ENCODE measurements at places on chromosomes 7 and 10.

GRCh38 chr10:20256969-20257368 lies 440.7 kb downstream of the PLXDC2 start:
- DNase-seq = no peak

- no peak for DNase-seq
These were observed 45.5 kb downstream of the AOC1 start for GRCh38 chr7:150897502-150898474.

GRCh38 chr7:74272305-74273038 lies 16.7 kb upstream of the CLIP2 start:
- DNase-seq = peak; percentile 96

DNA sequence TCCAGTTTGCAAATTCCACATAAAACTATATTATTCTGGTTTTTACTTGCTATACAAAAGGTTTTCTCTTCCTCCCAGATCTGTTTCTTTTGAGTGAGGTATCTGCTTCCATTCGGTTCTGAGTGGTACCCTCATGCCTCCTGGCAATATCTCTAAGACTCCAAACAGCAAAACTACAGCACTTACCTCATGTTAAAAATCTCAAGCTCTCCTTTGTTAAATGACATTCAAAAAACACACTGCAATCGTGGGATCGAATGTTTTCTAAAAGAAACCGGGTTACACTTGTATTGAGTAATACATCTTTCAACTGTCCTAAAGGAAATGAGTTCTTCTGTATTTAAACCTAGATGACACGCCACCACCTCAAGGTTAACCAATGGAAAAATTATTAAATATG lies 11.1 kb downstream of the YWHAG start:
- no peak for DNase-seq

- DNase-seq = no peak
These were observed 305.1 kb downstream of the DNAJB6 start for GRCh38 chr7:157641866-157642265.

DNA sequence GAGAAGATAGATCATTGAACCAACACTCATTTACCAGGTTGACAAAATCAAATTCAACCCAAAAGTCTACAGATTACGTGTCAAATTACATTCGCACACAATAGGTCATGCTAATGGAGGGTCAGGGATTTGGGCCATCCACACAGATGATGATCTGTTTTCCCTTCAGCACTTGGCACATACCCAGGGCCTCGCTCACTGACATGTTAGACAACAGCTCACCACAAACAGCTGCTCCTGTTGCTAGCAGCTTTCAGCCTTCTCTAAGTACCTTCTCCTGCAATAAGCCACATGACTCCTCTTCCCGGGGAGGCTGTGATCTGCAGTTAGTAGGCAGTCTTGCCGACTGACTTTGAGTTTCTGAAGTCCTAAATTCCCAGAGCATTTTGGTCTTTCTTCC lies 18.4 kb downstream of the NKX2-3 start:
- peak; percentile 98 for DNase-seq

- DNase-seq = no peak
These were observed 187.6 kb upstream of the SHH start for GRCh38 chr7:155999631-156000489.

- DNase-seq = no peak
These were observed 27.8 kb upstream of the DOCK1 start for GRCh38 chr10:126877390-126877789.

GRCh38 chr7:43018446-43018845 lies 86.3 kb downstream of the MRPL32 start:
- no peak for DNase-seq

GRCh38 chr7:113790025-113790424 lies 128.8 kb downstream of the PPP1R3A start:
- peak; percentile 80 for DNase-seq

DNA sequence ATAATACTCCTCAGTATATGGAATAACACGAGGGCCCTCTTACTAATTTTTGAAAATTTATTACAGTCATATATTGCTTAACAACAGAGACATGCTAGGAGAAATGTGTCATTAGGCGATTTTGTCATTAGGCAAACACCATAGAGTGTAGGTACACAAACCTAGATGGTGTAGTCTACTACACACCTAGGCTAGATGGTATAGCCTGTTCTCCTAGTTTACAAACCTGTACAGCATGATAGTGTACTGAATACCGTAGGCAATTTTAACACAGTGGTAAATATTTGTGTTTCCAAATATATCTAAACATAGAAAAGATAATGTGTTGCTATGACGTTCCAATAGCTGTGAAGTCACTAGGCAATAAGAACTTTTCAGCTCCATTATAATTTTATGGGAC lies 12.8 kb downstream of the OR2F1 start:
- no peak for DNase-seq

- no peak for DNase-seq
These were observed 168.9 kb downstream of the KCND2 start for GRCh38 chr7:120441850-120442249.

GRCh38 chr7:115638853-115639252 lies 391.7 kb downstream of the TFEC start:
- no peak for DNase-seq

- DNase-seq = no peak
These were observed 152.5 kb upstream of the ZMIZ1 start for GRCh38 chr10:78916227-78916626.

- peak; percentile 40 for DNase-seq
These were observed 47.6 kb downstream of the STEAP1B start for GRCh38 chr7:22452142-22452959.

- peak; percentile 35 for DNase-seq
These were observed 57.8 kb downstream of the MICU1 start for GRCh38 chr10:72567889-72568640.

GRCh38 chr10:79269443-79269842 lies 77.8 kb upstream of the PPIF start:
- no peak for DNase-seq

DNA sequence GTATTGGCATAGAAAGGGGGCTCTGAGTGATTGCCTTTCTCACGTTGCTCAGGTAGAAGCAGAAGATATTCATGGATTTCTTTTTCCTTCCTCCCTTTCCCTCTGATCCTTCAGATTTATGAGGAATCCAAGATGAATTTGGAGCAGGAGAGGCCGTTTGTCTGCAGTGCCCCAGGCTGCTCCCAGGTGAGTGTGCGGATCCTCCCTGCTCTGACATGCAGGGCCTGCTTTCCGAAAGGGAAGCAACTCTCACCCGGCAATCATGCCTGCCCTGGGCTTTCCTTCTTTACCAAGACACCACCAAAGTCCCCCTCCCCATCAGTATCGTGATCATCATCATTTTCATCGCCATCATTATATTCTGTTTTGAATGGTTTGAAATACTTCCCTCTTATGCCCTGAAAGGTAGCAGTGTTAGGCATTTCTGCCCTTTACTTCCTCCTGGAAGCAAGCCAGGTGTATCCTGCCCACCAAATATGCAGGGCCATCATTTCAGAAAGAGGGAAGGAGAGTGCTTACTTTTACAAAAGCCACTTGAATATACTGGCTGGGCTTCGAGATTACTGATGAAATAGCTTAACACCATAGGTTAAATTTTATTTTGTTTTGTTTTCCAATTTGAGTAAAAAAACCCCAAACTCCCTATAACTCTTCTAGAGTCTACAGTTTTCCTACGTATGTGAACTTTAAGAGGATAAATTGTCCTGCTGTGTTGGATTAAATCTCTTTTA lies 75.9 kb downstream of the CREB5 start:
- DNase-seq = no peak

GRCh38 chr7:23715099-23715498 lies 5.1 kb downstream of the STK31 start:
- peak; percentile 5 for DNase-seq

DNA sequence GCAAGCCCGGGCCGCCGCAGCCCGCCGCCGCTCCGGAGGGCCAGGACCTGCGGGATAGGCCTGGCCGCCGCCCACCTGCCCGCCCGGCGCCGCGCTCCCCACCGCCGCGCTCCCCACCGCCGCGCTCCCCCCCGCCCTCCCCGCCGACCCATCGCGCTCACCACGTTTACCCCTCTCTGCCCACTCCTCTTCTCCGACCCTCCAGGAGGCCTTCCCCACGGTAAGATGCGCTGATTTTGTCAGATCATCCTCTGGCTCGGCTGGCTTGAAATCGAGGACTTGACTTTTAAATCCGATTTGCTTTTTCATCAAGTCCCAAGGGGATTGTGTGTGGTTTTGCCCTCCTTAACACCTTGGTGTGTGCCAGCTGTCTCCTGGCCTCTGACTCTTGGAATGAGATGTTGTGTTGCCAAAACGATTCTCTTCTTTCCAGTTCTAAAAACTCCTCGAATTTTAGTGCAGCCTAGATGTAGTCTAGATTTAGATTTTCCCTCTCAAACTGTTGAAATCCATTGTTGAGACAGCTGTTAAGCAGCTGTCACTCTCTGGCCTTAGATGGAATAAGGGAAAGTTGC lies 738 bp downstream of the POM121 start:
- DNase-seq = peak; percentile 87

GRCh38 chr10:1377740-1378397 lies 321.7 kb downstream of the WDR37 start:
- no peak for DNase-seq

DNA sequence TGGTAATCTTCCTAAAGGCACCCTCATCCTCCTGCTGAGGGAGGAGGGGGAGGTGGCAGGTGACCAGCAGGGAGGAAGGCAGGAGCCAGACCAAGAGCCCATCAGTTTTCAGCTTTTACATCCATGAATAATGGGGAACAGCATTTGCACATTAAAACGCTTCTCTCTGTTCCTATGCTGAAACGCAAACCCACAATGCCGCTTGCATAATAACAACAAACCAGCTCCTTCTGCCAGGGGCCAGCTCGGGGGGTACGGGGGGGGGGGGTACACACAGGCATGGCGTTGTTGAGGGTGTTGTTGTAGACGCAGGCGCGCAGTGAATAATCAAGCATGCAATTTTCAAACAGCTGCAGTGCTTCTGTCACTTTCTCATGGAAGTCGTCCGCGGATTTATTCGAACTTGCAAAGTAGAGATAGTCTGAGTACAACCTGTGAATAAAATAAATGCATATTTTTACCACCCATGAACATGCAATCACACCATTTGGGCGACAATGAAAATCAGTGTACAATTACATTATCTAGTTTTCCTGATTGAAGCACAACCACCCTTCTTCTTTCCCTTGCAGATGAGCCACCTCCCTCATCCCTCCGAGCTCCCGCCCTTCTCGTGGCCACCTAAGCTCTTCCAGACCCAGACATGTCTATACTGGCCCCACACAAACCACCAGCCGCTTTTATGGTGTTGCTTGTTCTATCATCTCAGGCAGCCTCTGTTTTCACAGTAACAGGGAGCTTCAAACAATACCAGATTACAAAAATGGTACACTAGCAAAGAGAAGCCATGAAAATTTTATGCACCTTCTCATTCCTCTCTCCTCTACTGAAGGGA lies 72.2 kb downstream of the CHST15 start:
- no peak for DNase-seq

- peak; percentile 12 for DNase-seq
These were observed at the start of gene WNT2 for GRCh38 chr7:117322741-117323304. WNT2 (minus strand) TSS chr7:117323058; CDS start chr7:117322989, 69 bp downstream.

DNA sequence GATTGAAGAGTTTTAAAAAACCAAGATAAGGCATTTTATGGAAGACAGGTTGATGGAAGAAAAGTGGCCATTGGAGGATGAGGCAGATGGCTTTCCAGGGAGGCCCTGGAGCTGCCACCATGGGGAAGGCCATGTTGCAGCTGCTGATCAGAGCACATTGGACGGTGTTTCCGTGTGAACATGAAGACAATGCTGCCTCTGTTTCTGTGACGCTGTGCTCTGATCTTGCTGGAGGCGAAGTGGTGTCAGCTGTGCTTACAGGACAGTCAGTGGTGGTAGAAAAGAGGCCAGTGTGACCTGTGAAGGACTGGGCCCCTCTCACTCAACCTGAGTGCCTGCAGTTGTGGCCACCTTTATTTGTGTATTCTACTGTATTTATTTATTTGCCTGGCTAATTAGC lies 132.9 kb downstream of the FAM204A start:
- no peak for DNase-seq

GRCh38 chr7:151710646-151711434 lies 166.1 kb downstream of the PRKAG2 start:
- no peak for DNase-seq

- peak; percentile 87 for DNase-seq
These were observed 149.5 kb upstream of the SVIL start for GRCh38 chr10:29784175-29784773.

DNA sequence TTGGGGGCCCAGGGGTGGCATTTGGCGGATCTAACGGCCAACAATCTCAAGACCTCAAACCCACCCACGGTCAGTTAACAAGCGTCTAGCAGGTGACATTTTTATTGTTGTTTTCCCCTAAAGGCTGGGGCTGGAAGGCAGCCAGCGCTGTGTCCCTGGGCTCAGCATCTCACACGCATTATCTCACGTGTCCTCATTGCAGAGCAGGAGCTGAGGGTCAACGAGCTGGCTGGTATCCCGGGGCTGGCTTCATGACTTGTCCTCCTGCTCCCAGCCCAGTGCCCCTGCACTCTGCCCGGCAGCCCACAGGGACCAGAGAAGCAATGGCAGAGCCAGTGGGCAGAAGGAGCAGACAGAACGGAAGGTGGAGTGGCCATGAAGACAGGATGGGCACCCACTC lies 54.4 kb upstream of the TMEM273 start:
- DNase-seq = no peak

GRCh38 chr7:157539521-157539920 lies 202.7 kb downstream of the DNAJB6 start:
- no peak for DNase-seq

DNA sequence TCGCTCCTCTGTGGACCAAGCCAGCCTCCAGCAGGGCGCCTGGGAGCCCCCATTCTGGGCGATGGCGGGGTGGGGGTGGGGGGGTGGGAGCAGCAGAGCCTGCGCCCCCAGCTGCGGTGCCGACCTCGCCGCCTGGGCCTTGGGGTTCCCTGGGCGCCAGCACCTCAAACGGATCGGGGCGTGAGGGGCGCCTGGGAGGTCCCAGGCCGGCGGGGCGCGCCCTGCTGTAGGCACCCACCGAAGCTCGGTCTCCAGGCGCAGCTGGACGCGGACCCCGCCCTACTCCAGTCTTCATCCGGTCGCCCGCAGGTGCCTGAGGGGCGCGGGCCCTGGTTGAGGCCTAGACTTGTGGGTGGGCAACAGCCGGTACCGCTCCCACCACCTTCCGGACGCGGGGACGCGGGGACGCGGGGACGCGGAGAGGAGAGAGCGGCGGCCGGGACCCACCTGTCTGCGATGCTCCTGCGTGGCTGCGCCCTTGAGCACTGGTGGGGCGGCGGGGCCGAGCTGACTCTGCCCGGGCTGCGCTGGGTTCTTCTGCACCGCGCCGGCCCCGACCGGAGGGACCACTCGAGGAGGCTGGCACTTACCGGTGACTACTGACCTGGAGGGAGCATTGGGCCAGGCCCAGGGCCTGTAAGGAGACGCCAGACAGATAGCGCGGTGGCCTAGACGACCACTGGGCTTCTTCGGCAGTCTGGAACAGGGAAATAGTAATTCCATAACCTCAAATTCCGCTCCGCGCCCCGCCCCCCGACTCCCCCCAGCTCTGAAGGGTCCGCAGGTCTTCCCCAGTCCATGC lies 5.5 kb upstream of the KCP start:
- no peak for DNase-seq

GRCh38 chr7:84187813-84188510 lies 6.6 kb downstream of the SEMA3A start:
- DNase-seq = no peak

DNA sequence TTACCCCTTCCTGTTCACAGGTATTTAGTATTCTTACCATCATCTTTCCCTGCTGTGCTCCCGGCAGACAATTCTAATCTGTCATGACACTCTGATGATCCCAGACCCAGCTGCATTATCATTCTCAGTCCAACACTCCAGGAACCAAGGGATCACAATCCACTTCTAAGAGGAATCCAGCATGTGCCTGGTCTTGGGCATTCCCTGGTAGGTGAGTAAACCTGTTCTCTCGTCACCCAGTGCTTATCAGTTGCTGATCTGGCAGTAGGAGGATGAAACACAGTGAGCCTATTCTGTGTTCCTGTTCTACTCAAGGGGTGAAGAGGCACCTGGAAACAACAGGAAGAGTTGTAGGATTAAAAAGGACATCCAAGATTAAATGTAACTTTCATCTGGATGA lies 1.3 kb upstream of the DMBT1 start:
- no peak for DNase-seq

All from myocyte (in vitro differentiated cells).